Stimulated activated CD8-positive, alpha-beta memory T cell treated with anti-CD3 and anti-CD28 coated beads, Interleukin-2, amount 100 ng/mL, for 1 hour (primary cell): ENCODE measurements at places on chromosomes 13 and 19.

GRCh38 chr19:15452111-15453047 is 2.6 kb upstream of the WIZ start:
- no peak for DNase-seq

DNA sequence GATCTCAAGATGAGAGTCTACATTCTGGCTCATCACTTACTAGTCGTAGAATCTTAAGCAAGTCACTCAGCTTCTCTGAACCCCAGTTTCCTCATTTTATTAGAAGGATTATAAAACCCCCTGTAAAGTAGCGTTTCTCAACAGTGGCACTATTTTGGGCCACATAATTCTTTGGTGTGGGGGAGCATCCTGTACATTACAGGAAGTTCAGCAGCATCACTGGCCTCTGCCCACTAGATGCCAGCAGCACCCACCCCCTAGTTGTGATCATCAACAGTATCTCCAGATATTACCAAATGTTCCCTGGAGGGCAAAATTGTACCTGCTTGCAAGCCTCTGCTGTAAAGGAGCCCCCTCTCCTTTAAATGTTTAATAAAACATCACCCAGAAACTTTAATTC is 22.6 kb downstream of the STARD13 start:
- DNase-seq: no peak

DNA sequence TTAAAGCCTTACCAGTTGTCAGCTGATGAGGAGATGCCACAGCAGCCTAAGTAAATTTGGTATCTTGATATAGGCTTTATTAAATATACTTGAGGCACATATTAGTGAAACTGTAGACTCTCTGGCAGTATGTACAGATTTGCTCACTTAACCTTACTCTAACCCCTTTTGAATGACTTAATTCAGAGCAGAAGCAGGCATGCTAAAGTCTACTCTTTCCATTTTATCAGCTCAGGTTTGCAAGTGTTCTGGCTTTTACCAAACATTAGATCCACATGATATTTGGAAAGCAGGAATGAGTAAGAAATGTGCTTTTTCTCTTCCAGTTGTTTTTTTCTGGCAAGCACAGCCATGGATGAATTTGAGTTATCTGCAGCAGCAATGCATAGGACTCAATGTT is 541.0 kb upstream of the PCDH9 start:
- no peak for DNase-seq

- no peak for DNase-seq
These were observed 2.2 kb downstream of the TJP3 start for GRCh38 chr19:3710265-3710812.

DNA sequence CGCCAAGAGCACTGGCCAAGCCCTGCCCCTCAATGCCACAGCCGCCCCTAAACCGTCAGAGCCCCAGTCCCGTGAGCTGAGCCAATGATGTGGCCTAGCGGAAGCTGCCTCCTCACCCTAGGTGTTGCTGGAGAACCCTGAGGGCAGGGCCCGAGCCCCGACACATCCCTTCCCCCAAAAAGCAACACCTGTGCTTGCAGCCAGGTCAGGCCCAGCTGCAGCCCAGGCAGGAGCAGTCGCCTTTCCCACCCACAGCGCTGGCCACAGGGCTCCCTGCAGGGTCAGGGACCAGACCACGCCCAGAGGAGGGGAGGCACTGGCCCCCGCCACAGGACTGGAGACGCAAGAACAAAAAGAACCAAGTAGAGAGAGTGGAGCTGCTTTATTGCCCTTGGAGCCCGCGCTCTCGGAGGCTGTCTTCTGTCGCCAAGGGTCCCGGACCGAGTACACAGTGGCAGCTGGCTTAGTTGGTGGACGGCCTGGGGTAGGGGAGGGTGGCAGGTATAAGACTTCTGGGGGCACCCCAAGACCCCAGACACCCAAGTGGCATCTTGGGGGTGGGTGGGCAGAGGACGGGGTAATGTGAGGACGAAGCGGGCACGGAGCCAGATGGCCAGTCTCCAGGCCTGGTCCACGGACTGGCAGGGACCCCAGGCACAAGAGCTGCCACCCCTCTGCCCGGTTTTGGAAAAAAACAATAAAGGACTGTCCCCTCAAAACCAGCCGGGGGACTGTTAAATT is 3.3 kb downstream of the P2RY11 start:
- DNase-seq: no peak

GRCh38 chr13:44368062-44368591 is 5.5 kb upstream of the SERP2 start:
- no peak for DNase-seq

- DNase-seq: no peak
These were observed 63.0 kb downstream of the LRCH1 start for GRCh38 chr13:46615888-46616531.
